Stimulated activated CD4-positive, alpha-beta T cell treated with anti-CD3 and anti-CD28 coated beads, TNF-alpha, amount 100 ng/mL, for 48 hours (primary cell): ENCODE measurements at places on chromosomes 3 and 15.

- DNase-seq: no peak
Observed at GRCh38 chr3:58617338-58617761, 40.2 kb upstream of the FAM107A start.

- DNase-seq: no peak
Observed at GRCh38 chr3:115512565-115513415, 110.5 kb upstream of the GAP43 start.

- no peak for DNase-seq
Observed at GRCh38 chr3:164806188-164806587, 272.1 kb downstream of the SI start.

GRCh38 chr3:30996467-30996866, 102.0 kb upstream of the GADL1 start:
- no peak for DNase-seq
